Mesangial cell (primary cell): ENCODE measurements at places on chromosomes 1 and 21. TPM values are rescaled to one million over a fixed set of nuclear protein-coding genes. Genes with fewer than 3 reads are reported as not detected.

ZNHIT6 gene
- 8.3 and 9.1 TPM in 2 replicates for total RNA-seq

UBL4B gene
- total RNA-seq: not detected in 2 replicates

GUCA2B gene
- not detected in 2 replicates for total RNA-seq

ELAPOR1 gene
- 0.33 and 4.1 TPM in 2 replicates for total RNA-seq

SPRR1B gene
- not detected in 2 replicates for total RNA-seq

PCSK9 gene
- 20.0 and 20.9 TPM in 2 replicates for total RNA-seq
